ENCODE measurements at places on chromosomes 3 and 15. TPM values are rescaled to one million over a fixed set of nuclear protein-coding genes. Genes with fewer than 3 reads are reported as not detected.
A peak's percentile ranks its signal among the peaks of the same experiment; 100 is the strongest.

DNA sequence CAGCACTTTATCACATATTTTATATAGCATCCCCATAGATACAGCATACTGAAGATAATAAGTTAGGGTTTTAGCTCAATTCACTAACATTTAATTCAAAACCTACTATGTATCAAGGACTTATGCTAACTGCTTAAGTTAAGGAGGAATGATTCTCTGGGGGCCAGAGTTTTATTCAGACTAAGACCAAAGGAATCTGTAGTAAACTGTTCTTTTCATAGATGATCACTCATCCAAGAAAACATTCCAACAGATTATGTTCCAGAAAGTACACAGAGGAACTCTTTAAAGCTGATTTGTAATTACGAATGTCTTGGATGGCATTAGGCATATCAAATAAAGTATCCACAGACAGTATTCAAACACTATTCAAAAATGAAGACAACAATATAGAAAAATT lies 226.4 kb downstream of the SCAPER start:
- peaks cover 3% of the 10 kb centered on the region for H3K27me3 ChIP-seq
- H3K36me3 ChIP-seq: peaks cover 20% of the 10 kb centered on the region
- DNase-seq: no peak
- no peak overlapping the region for H3K27ac ChIP-seq

GRCh38 chr3:4398120-4398940 lies 68.7 kb downstream of the SUMF1 start:
- DNase-seq: no peak
- H3K4me1 ChIP-seq: no peaks in the 10 kb centered on the region
- H3K36me3 ChIP-seq: peaks cover 17% of the 10 kb centered on the region
- H3K27me3 ChIP-seq: no peaks in the 10 kb centered on the region

GRCh38 chr15:57969996-57970395 lies 95.5 kb downstream of the ALDH1A2 start:
- no peak overlapping the region for H3K4me3 ChIP-seq
- H3K4me1 ChIP-seq: peaks cover 9% of the 10 kb centered on the region
- peaks cover 6% of the 10 kb centered on the region for H3K27me3 ChIP-seq
- no peak for DNase-seq

DNA sequence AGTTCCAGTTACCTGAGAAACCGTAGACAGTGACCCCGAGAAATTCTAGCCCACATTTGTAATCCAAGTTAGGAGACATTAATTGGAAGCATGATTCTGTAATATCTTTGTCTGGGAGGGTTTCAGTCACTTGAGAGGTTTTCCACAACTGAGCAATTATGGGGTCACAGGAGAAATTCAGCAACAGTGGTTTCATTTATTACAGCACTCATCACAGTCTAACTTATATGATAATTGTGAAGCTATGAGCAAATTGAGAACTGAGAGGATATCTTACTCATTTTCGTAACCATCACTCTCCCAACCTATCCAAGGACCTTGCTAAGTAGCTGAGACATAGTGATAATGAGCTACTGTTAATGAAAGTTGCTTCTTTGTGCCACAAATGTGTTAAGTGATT lies 328.5 kb upstream of the PPP2R3A start:
- H3K36me3 ChIP-seq: no peaks in the 10 kb centered on the region
- no peak overlapping the region for H3K4me3 ChIP-seq
- no peak for DNase-seq
- no peaks in the 10 kb centered on the region for H3K27me3 ChIP-seq

DNA sequence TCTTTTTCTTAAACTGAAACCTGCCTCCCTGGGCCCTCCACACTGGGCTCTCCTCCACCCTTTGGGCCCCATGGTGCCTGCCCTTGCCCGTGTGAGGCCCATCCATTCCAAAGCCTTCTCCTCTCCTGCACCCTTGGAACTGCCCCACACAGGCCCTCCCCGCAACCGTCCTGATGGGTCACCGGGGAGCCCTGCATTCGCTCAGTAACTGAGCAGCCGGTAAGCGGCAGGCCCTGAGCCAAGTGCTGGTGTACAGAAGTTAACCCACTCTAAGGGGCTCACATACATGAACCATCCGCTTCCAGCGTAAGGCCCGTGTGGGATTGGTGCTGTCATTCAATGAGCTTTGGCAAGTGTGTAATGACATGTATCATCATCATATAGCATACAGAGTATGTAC lies 5.4 kb upstream of the LRRC15 start:
- no peak overlapping the region for H3K4me3 ChIP-seq
- H3K36me3 ChIP-seq: no peaks in the 10 kb centered on the region
- peak overlapping the region; percentile 44 for H3K27ac ChIP-seq
- H3K4me1 ChIP-seq: peaks cover 8% of the 10 kb centered on the region
- DNase-seq: no peak

DNA sequence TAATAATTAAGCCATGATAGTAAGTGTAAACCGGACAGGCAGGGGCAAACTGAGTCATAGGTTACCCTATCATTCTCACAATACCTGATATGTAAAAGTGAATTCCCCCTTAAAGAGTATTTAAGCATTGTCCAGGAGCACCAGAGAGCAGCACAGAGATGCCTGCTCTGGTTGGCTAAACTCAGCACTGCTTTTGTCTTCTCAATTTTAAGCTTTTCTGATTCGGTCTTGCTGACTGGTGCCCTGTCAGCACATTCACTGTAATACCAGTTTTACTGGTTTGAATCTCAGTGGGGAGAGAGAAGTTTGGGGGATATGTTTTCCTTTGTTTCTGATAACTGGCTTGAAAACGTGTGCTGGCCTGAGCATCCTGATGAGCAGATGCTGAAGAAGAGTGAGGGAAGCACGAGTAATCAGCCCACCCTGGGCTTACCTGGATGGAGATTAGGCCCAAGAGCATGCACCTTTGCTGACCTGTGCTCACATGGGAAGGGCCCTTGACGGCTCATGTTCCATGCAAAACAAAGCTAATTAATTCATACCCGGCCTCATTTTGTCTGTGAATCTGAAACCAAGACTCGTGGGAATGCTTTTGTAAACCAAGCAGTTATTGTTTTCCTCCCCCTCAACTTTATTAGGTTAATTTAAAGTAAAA lies 208.5 kb upstream of the MRPL3 start:
- no peak overlapping the region for H3K27ac ChIP-seq
- DNase-seq: no peak
- H3K27me3 ChIP-seq: no peaks in the 10 kb centered on the region
- no peak overlapping the region for H3K4me3 ChIP-seq

GRCh38 chr3:125129512-125129997 lies 73.8 kb upstream of the HEG1 start:
- DNase-seq: no peak
- H3K4me1 ChIP-seq: peaks cover 30% of the 10 kb centered on the region
- peaks cover 8% of the 10 kb centered on the region for H3K27me3 ChIP-seq
- H3K4me3 ChIP-seq: no peak overlapping the region
- peak overlapping the region; percentile 59 for H3K27ac ChIP-seq

GRCh38 chr15:90046911-90047392 lies 45.8 kb downstream of the ZNF710 start:
- H3K27ac ChIP-seq: peak overlapping the region; percentile 61
- no peak overlapping the region for H3K4me3 ChIP-seq
- no peaks in the 10 kb centered on the region for H3K27me3 ChIP-seq
- H3K4me1 ChIP-seq: peaks cover 33% of the 10 kb centered on the region
- DNase-seq: no peak

- H3K27me3 ChIP-seq: no peaks in the 10 kb centered on the region
- DNase-seq: no peak
- H3K4me3 ChIP-seq: no peak overlapping the region
- peaks cover 27% of the 10 kb centered on the region for H3K4me1 ChIP-seq
- no peaks in the 10 kb centered on the region for H3K36me3 ChIP-seq
Measured at GRCh38 chr3:27533261-27533607, 49.0 kb upstream of the SLC4A7 start.

DNA sequence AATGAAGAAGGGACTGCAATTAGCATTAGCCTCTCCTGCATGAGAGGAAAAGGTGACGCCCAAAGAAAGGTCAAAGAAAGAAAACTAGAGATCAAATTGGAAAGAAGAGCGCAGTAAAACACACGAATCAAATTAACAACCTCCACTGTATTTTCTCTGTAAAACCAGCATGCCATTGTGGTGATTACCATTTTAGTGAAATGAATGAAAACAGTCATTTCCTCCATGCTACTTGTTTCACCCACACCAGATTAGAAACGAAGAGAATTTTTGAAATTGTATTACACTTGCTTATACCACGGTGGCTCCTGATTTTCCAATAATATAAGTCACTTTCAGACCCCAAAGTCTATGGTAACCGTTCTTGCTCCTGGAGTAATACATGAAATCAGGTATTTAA lies 71.6 kb downstream of the SUMF1 start:
- H3K4me1 ChIP-seq: no peaks in the 10 kb centered on the region
- no peak overlapping the region for H3K4me3 ChIP-seq
- peaks cover 18% of the 10 kb centered on the region for H3K36me3 ChIP-seq
- no peak for DNase-seq

GRCh38 chr15:44033894-44034293 lies 161.2 kb downstream of the FRMD5 start:
- no peaks in the 10 kb centered on the region for H3K36me3 ChIP-seq
- H3K27ac ChIP-seq: no peak overlapping the region
- no peak for DNase-seq
- H3K27me3 ChIP-seq: no peaks in the 10 kb centered on the region

- peaks cover 76% of the 10 kb centered on the region for H3K27me3 ChIP-seq
- no peaks in the 10 kb centered on the region for H3K36me3 ChIP-seq
- peak; percentile 77 for DNase-seq
- peak within 1 kb of the TSS; percentile 74 for H3K4me3 ChIP-seq
- H3K4me1 ChIP-seq: peaks cover 16% of the 10 kb centered on the region
Measured at GRCh38 chr15:45378149-45378912, at the start of gene GATM. TSS of gene GATM (minus strand) at chr15:45378544. CDS start at chr15:45378453, 91 bp downstream.

DNA sequence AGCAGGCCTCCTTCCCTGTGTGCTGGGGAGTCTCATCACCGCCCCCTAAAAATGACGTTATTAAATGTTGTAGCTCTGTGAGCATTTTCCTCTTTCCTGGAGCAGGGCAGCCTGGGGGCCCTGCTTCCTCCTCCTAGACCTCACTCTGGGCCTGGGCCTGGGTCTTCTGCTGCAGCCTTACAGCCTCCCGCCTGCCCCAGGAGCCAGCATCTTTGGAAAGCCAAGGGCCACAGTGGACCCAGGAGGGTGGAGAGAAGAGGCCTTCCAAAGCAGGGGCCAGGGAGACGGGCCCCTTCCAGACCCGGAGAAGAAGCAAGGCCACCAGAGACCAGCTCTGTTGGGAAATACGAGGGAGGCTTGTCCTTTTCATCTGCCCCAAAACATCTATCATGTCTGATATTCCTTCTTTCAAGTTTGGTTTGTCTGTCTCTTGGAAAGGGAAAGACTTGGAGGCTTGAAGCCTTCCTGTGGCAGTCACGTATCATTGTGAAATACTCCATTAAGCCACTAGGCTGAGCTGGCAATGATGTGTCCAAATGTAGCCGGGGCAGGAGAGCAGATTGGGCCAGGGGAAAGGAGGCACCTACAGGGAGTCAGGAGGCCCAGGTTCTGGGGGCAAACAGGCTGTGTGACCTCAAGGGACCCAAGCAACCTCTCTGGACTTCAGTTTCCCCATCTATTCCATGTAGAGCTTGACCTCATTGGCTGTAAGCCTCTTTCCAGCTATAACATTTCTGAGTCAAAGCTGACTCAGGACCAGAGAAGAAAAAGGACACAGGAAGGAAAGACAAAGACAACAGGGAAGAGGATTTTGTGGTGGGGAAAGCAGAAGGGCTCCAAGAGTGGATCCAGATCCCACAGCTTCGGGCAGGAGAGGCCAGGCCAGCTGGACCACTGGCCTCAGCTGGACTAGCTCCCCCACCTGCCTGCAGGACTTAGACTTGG lies 31.1 kb downstream of the CYP11A1 start:
- H3K27ac ChIP-seq: no peak overlapping the region
- no peaks in the 10 kb centered on the region for H3K36me3 ChIP-seq
- no peak for DNase-seq
- no peaks in the 10 kb centered on the region for H3K4me1 ChIP-seq

- no peak overlapping the region for H3K4me3 ChIP-seq
- H3K36me3 ChIP-seq: peaks cover 1% of the 10 kb centered on the region
- H3K27me3 ChIP-seq: no peaks in the 10 kb centered on the region
- H3K4me1 ChIP-seq: peaks cover 2% of the 10 kb centered on the region
- H3K27ac ChIP-seq: no peak overlapping the region
Measured at GRCh38 chr3:29239376-29239775, 41.5 kb upstream of the RBMS3 start.

DNA sequence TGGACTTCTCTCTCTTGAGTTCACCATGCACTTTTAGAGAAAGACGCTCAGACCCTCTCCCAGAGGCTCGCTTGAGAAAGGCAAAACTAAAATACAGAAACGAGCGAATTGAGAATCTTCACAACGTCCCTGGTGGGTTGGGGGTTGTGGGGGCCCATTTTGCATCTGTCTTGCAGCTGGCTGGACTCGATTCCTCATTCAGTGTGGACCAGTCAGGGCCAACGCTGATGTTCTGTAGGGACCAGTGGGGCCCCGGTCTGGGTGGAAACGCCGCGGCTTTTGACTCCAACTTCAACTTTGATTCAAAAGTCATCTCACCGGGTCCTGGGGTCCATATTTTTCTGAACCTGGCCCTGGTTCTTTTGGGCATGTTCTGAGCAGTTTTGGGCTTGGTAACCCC lies 68.1 kb downstream of the SLC6A6 start:
- H3K4me1 ChIP-seq: peaks cover 14% of the 10 kb centered on the region
- no peak for DNase-seq
- peaks cover 23% of the 10 kb centered on the region for H3K36me3 ChIP-seq

DNA sequence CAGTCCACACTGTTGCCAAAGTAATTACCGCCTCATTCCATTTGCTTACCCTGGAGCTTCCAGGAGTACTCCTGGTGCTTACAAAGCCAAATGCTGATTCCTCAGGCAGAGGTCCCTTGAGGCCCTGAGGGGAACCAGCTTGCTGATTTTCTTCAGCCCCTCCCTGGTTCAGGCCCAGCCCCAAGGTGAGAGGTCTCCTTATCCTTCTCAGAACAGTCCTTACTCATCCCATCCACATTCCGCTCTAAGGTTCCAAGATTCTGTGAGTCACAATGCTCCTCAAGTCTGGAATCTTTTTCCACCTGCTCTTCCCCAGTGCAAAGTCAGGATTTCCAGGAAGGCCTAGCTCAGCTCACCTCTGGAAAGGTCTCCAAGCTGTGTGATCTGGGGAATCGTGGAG lies 1.8 kb upstream of the ATP10A start:
- H3K27me3 ChIP-seq: peaks cover 77% of the 10 kb centered on the region
- no peak overlapping the region for H3K4me3 ChIP-seq
- no peaks in the 10 kb centered on the region for H3K36me3 ChIP-seq

- H3K27me3 ChIP-seq: no peaks in the 10 kb centered on the region
- no peak overlapping the region for H3K4me3 ChIP-seq
- H3K4me1 ChIP-seq: no peaks in the 10 kb centered on the region
- DNase-seq: no peak
- H3K36me3 ChIP-seq: peaks cover 13% of the 10 kb centered on the region
Measured at GRCh38 chr15:76823890-76824289, 81.2 kb downstream of the SCAPER start.

The C2CD4A gene
- total RNA-seq: not detected

The RTP1 gene
- total RNA-seq: not detected

The IL12A gene
- not detected for total RNA-seq

The GMPPB gene
- total RNA-seq: 33.9 TPM

The C3orf20 gene
- 0.09 TPM for total RNA-seq

The P2RY14 gene
- not detected for total RNA-seq

The STAB1 gene
- total RNA-seq: 0.66 TPM

The BCL2A1 gene
- 0.49 TPM for total RNA-seq

The LRRN1 gene
- total RNA-seq: 59.1 TPM
